ENCODE measurements at places on chromosomes 2 and 18.
A peak's percentile ranks its signal among the peaks of the same experiment; 100 is the strongest.

- no peak for DNase-seq
- H3K27ac ChIP-seq, result no peak overlapping the region
- H3K4me1 ChIP-seq, result 0 out of 2 replicates have a peak, but pooled peaks cover 5% of the 10 kb centered on the region
- H3K4me3 ChIP-seq, result peak overlapping the region; percentile 59
- H3K36me3 ChIP-seq, result no peaks in the 10 kb centered on the region
- no peaks in the 10 kb centered on the region for H3K27me3 ChIP-seq
Observed at GRCh38 chr18:25503567-25504081, 151.7 kb upstream of the ZNF521 start.

GRCh38 chr2:128280901-128281321 is 37.8 kb downstream of the HS6ST1 start:
- H3K27me3 ChIP-seq, result no peaks in the 10 kb centered on the region
- no peak overlapping the region for H3K27ac ChIP-seq
- H3K4me1 ChIP-seq, result peaks cover 3% of the 10 kb centered on the region

DNA sequence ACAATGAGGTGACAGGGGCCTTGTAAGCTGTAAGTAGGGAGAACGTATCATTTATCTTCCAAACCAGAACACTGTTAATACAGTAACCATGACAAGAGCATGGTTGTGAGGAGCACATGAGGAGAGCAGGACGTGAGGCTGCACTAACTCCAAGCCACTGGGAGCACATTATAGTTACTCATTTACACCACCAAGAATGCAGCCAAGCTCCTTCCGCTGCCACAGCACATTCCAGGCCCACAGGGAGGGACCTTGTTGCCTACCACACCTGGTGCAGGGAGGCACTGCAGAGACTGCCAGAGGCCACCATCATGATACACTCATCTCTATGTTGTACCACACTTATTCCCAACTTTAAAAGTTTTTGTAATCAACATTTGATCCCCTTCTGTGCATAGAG is 13.5 kb upstream of the SFXN5 start:
- H3K36me3 ChIP-seq, result no peaks in the 10 kb centered on the region
- no peaks in the 10 kb centered on the region for H3K27me3 ChIP-seq
- H3K4me1 ChIP-seq, result no peaks in the 10 kb centered on the region
- DNase-seq, result no peak

- no peak overlapping the region for H3K4me3 ChIP-seq
- DNase-seq, result no peak
- H3K27ac ChIP-seq, result no peak overlapping the region
- peaks cover 6% of the 10 kb centered on the region for H3K4me1 ChIP-seq
- H3K27me3 ChIP-seq, result no peaks in the 10 kb centered on the region
Observed at GRCh38 chr2:209581040-209581439, 157.2 kb downstream of the MAP2 start.

GRCh38 chr2:64145119-64145518 is 899 bp upstream of the PELI1 start:
- no peaks in the 10 kb centered on the region for H3K27me3 ChIP-seq
- DNase-seq, result no peak
- no peaks in the 10 kb centered on the region for H3K36me3 ChIP-seq
- peak overlapping the region; percentile 82 for H3K27ac ChIP-seq
- peaks cover 16% of the 10 kb centered on the region for H3K4me1 ChIP-seq

DNA sequence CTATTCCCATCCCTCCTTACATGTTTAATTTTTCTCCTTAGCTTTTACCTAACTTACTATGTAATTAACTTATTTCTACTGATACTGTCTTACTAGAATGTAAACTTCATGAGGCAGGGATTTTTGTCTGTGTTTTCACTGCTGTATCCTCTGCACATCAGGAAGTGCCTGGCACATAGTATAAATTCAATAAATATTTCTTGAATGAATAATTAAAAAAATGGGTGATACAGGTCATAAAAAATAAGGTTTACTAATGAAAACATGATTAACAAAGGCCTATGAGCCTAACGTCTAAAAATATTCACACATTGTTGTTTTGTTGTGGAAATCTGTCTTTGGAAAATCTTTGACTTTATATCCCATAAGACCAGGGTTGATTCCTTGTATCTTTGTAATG is 4.5 kb downstream of the RBKS start:
- H3K27me3 ChIP-seq, result no peaks in the 10 kb centered on the region
- no peak for DNase-seq
- no peak overlapping the region for H3K4me3 ChIP-seq
- H3K36me3 ChIP-seq, result no peaks in the 10 kb centered on the region

GRCh38 chr18:68796936-68797690 is 767 bp upstream of the CCDC102B start:
- H3K27me3 ChIP-seq, result no peaks in the 10 kb centered on the region
- H3K4me3 ChIP-seq, result no peak overlapping the region
- DNase-seq, result no peak
- H3K36me3 ChIP-seq, result no peaks in the 10 kb centered on the region
- H3K4me1 ChIP-seq, result no peaks in the 10 kb centered on the region

GRCh38 chr2:4408321-4408720 is 704.9 kb downstream of the DCDC2C start:
- no peaks in the 10 kb centered on the region for H3K36me3 ChIP-seq
- DNase-seq, result no peak
- no peak overlapping the region for H3K27ac ChIP-seq
- H3K27me3 ChIP-seq, result no peaks in the 10 kb centered on the region
- H3K4me1 ChIP-seq, result no peaks in the 10 kb centered on the region

DNA sequence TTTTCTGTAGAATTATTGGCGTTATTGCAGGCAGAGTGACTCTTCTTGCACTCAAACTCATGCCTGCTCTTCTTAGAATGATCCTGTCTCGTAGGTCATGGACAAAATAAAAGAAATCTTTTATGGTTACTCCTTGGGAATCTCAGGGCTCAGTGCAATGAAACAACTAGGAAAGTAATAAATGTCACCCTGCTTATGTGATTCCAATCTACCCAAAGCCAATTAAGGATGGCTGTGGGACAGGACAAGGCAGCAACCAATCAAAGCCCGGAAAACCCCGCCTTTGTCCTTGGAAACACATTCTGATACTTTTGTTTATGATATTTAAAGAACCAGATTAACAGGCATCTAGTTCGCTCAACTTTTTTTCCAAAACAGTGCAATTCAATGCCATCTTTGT is 53.0 kb downstream of the GRB14 start:
- no peaks in the 10 kb centered on the region for H3K36me3 ChIP-seq
- no peak overlapping the region for H3K4me3 ChIP-seq
- H3K27me3 ChIP-seq, result no peaks in the 10 kb centered on the region
- no peak for DNase-seq
- no peak overlapping the region for H3K27ac ChIP-seq

- no peaks in the 10 kb centered on the region for H3K4me1 ChIP-seq
- no peak for DNase-seq
- no peaks in the 10 kb centered on the region for H3K27me3 ChIP-seq
Observed at GRCh38 chr2:216031960-216032689, 18.8 kb upstream of the MREG start.

DNA sequence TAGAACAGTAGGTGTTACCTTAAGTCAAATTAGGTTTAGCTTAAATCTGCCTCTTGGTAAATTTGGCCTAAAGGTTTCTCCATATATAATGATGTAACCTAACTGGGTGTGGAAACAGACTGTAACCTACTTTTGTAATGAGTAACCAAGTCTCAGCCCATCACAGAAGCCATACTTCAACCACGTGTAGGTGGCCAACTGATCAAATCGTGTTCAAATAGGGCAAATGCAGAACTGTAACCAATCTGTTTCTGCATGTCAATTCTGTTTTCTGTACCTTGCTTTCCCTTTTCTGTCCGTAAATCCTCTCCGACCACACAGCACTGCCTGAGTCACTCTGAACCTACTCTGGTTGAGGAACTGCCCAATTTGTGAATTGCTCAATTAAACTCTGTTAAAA is 34.0 kb upstream of the PLA2R1 start:
- no peak overlapping the region for H3K27ac ChIP-seq
- no peaks in the 10 kb centered on the region for H3K27me3 ChIP-seq
- DNase-seq, result no peak
- H3K36me3 ChIP-seq, result no peaks in the 10 kb centered on the region
- no peak overlapping the region for H3K4me3 ChIP-seq

- DNase-seq, result no peak
- H3K27ac ChIP-seq, result no peak overlapping the region
- no peaks in the 10 kb centered on the region for H3K4me1 ChIP-seq
- no peaks in the 10 kb centered on the region for H3K27me3 ChIP-seq
- H3K36me3 ChIP-seq, result no peaks in the 10 kb centered on the region
Observed at GRCh38 chr18:13268158-13269012, 49.8 kb downstream of the LDLRAD4 start.

- no peaks in the 10 kb centered on the region for H3K36me3 ChIP-seq
- no peaks in the 10 kb centered on the region for H3K27me3 ChIP-seq
- DNase-seq, result no peak
- H3K4me3 ChIP-seq, result no peak overlapping the region
Observed at GRCh38 chr2:113291191-113291590, 12.5 kb upstream of the PAX8 start.

GRCh38 chr18:48672671-48673340 is 134.0 kb downstream of the CTIF start:
- no peaks in the 10 kb centered on the region for H3K4me1 ChIP-seq
- H3K27ac ChIP-seq, result no peak overlapping the region
- H3K36me3 ChIP-seq, result no peaks in the 10 kb centered on the region

- no peaks in the 10 kb centered on the region for H3K4me1 ChIP-seq
- no peaks in the 10 kb centered on the region for H3K36me3 ChIP-seq
- no peak for DNase-seq
Observed at GRCh38 chr2:2524348-2524941, 193.4 kb upstream of the MYT1L start.

- no peaks in the 10 kb centered on the region for H3K4me1 ChIP-seq
- H3K27ac ChIP-seq, result no peak overlapping the region
- H3K36me3 ChIP-seq, result no peaks in the 10 kb centered on the region
Observed at GRCh38 chr18:76547296-76547695, 52.3 kb upstream of the ZNF516 start.

GRCh38 chr2:216553482-216554240 is 55.0 kb downstream of the RPL37A start:
- H3K4me1 ChIP-seq, result no peaks in the 10 kb centered on the region
- no peak for DNase-seq
- H3K36me3 ChIP-seq, result no peaks in the 10 kb centered on the region
- no peak overlapping the region for H3K27ac ChIP-seq
- no peaks in the 10 kb centered on the region for H3K27me3 ChIP-seq

- H3K36me3 ChIP-seq, result no peaks in the 10 kb centered on the region
- no peaks in the 10 kb centered on the region for H3K27me3 ChIP-seq
- no peak overlapping the region for H3K4me3 ChIP-seq
- no peak overlapping the region for H3K27ac ChIP-seq
Observed at GRCh38 chr2:101596333-101596732, 101.2 kb upstream of the MAP4K4 start.

DNA sequence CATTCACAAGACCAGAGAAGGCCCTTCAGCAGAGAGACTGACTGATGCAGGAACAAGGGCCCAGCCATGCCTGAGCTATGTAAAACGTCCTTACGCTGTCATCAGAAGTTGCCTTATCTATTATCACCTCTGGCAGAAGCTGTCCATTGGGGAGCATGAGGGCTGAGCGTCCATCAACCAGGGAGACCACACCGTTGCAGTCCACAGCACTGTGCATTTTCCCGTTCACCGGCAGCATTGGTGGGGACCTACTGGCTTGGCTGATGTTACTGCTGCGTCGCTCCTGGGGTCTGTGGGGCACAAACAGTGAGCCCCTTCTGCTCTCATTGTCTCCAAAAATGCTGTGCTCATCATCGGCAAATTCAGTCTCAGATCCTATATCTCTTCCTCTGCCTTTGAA is 91.4 kb downstream of the SCN9A start:
- H3K27me3 ChIP-seq, result no peaks in the 10 kb centered on the region
- no peak overlapping the region for H3K4me3 ChIP-seq
- no peaks in the 10 kb centered on the region for H3K36me3 ChIP-seq
- H3K4me1 ChIP-seq, result no peaks in the 10 kb centered on the region
- H3K27ac ChIP-seq, result no peak overlapping the region
- no peak for DNase-seq

DNA sequence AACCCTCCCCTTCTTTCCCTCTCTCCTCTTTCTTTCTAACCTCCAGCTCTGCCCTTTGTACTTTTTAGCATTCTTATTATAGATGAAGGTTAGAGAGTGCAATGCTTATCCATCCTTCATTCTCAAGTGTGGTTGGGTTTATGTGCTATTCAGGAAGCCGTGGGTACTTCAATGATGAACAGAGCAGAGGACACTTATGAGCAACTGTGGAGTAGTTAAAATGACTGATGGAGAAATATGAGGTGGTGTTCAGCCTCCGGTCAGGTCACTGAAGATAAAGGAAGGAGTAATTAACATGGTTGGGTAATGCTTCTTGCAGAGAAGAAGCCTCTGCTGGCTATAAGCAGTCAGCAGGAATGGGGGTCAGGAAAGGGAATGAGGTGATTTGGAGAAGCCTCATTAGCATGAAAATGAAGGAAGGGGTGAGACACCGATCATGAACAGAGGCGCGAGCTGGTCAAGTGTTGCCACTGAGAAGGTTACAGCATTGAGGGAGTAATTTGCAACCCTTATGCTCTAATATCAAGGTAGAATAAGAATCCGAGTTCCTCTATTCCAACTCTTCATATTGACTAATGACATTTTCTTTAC is 174.7 kb downstream of the LPIN1 start:
- H3K4me1 ChIP-seq, result no peaks in the 10 kb centered on the region
- no peaks in the 10 kb centered on the region for H3K27me3 ChIP-seq
- no peak for DNase-seq
- H3K36me3 ChIP-seq, result no peaks in the 10 kb centered on the region

DNA sequence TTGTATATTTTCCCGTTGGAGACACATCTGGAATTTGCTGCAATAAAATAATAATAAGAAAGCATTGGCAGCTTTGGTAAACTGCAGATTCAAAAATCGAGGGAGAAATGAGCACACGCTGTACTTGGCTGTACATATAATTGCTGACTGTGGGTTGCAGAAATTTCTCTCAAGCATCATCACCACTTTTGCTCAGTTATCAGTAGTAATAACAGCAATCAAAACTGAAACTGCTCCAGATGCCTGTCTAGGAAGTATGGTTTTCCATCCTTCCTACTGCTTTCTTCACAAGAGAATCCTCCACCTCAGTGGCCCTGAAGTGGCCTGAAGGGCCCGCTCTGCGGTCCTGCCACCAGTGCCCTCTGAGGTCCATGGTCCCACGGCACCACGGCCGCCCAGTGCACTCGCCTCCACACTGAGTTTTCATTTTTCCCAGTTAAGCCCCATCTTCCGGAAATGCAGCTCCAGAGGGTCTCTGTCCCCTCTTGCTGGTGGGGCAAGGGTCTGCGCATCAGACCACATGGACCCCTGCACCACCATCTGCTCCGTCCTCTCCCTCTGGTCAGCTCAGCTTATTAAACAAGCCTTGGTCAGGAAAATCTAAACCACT is 3.9 kb downstream of the DUSP28 start:
- no peak overlapping the region for H3K4me3 ChIP-seq
- no peak for DNase-seq
- H3K27ac ChIP-seq, result 0 out of 2 replicates have a peak overlapping the region, but pooled peaks have one; percentile 17

- H3K36me3 ChIP-seq, result no peaks in the 10 kb centered on the region
- no peak overlapping the region for H3K27ac ChIP-seq
Observed at GRCh38 chr2:217086718-217087117, 226.9 kb upstream of the TNP1 start.

Measured in Panc1 (cell line).